NCI-H1417 (cell line): ENCODE measurements at places on chromosomes 4 and X.
A peak's percentile ranks its signal among the peaks of the same experiment; 100 is the strongest.

- no peak for DNase-seq
Measured at GRCh38 chr4:172736046-172736445, 432.6 kb upstream of the GALNT7 start.

DNA sequence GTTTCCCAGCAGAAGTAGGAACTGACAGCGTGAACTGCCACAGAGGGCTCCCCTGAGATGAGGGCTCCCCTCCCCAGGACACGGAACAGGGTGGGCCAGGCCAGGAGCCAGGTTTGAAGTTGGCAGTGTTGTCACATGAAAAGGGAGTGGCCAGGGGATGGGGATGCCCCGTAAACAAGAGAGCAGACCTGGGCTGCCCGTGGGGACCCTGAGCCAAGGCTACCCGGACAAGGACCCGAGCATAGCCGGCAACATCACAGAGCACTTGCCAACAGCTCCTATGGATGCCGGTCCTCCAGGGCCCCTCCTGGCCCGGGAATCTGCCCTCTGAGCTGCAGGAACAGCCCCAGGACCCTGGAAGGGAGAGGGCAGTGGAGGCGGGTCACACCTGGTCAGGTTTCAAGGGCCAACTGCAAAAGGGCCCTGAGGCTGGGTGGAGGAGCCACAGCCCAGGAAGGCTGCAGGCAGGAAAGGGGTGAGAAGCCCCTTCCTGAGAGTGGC is 102.1 kb downstream of the CPZ start:
- DNase-seq = no peak

- no peak for DNase-seq
Measured at GRCh38 chrX:78946178-78946931, 1.2 kb downstream of the P2RY10 start.

DNA sequence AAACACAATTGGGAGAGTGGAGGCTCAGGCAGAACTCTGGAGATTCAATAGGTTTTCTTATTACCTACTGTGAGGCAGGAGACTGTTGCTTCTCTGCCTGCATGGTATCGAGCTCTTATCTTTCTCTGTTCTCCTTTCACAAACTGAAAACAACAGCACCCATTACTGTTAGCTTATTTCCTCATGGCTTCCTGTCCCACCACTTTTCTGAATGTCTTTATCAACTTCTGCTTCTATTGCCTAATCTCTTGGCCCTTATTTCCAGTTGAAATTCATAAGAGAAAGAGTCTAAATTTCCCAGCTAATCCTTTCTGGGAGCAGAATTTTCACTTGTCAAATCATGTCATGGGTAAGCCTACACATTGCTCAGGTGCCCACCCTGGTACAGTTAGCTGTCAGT is 46.8 kb upstream of the NDST3 start:
- no peak for DNase-seq

DNA sequence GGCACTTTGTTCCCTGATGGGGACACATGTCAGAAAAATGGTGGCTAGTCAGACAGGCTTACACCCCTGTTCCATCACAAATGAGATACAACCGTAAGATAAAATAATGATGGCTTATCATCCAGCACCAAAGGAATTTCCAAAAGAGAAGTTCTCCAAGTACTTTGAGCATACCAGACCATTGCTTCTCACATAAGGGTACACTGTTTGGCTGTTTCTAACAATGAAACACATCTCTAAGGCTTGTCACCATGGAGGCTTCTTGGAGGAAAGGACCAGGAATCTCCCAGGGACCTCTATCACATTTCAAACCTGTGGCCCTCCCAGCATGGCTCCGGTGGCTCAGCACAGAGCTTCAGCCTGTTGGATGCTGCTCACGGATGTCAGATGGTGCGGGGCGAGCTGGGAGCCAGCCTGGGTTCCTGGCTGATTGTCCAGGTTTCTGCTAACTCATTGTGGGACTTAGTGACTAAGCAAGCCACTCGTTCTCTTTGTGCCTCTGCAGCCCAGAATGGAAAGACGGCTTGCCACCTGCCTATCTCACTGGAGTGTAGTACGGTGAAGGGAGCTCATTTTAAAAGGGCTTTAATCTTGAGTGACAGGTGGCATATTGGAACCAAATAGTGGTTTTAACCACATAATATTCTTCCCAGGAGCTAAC is 54.5 kb downstream of the FHDC1 start:
- DNase-seq = no peak

DNA sequence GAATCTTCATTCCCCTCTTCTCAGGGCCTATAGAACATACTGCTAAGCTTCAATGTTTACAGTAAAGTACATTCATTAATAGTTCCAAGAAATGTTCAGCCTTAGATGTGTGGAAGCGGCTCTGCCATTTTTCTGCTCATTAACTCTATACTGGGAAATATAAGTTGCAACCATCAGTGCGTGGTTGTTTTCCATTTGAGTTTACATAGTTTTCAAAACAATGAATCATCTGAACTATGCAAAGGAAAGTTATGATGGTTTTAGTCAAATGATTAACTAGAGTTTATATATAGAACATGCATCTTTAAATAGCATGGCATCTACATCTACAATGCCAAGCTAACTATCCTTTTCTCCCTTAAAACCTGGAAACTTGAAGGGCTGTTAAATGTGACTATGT is 29.6 kb downstream of the LEF1 start:
- no peak for DNase-seq

DNA sequence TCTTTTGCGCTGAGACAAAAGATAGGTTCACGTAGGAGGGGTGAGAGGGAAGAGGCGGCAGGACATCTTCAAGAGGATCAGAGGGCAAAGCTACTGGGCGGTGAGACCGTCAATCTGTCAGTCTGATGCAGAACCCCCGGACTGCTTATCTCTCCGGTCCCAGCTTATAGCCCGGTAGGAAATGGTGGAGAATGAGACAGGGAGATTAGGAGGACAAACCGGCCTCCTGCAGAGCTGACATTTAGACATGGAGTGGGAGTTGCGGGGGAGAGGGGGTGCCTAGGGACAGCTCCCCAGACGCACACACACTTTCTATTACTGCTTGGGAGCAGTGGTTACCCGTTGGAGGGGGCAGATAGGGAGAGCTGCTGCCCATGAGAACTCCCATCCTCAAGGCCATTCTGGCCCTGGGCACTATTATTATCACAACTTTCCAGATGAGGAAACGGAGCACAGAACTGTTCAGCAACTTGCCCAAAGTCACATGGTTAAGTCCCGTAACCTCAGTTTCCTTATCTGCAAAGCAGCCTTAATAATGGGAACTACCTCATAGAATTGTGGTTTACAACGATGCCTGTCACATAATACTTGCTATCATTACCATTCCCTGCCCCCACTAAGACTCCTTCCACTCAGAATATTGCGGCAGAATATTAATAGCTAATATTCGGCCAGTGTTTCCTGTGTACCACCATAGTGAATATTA is 1.1 kb upstream of the HDAC6 start:
- no peak for DNase-seq

GRCh38 chrX:53088136-53088974 is 5.6 kb upstream of the KANTR start:
- peak; percentile 87 for DNase-seq

DNA sequence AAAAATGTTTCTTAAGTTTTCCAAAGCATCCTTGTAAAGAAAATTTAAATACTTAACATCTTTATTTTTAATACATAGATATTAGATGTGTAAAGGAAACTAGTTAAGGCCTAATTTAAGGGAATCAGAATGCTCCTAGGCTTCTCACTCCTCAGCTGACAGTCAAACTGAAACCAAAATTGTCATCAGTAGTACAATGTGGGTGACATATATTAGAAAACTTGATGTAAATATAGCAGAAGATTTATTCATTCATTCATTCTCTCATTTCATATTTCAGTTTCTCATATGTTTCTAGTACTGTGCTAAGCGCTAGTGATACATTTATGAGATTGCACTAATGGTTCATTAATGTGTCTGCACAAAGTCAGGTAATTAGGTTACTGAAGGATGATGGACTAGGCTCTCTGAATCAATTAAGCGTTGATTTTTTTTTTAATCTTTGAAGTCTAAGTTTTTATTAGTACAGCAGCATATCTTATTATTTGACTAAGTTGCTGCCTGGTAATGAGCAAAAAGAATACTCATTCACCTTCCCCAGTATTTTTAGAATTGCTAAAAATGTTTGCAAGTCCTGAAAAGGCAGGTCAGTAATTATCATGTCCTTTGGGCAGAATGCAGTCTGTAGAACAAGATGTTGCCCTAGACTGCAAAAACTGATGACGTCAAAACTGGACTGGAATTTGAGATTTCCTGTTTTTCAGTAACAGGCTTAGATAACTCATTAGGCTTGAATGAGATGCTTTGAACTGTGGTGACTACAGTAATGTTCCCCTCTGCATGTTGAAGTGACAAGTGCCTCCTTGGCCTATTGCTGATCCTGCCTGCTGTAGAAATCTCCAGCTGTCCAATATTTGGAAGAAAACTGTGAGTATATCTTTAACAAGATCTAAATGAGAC is 128.7 kb downstream of the ARHGAP24 start:
- peak; percentile 41 for DNase-seq

GRCh38 chrX:43813319-43813718 is 68.9 kb downstream of the MAOB start:
- DNase-seq = no peak

GRCh38 chrX:67724359-67725110 is 180.7 kb downstream of the AR start:
- DNase-seq = no peak

DNA sequence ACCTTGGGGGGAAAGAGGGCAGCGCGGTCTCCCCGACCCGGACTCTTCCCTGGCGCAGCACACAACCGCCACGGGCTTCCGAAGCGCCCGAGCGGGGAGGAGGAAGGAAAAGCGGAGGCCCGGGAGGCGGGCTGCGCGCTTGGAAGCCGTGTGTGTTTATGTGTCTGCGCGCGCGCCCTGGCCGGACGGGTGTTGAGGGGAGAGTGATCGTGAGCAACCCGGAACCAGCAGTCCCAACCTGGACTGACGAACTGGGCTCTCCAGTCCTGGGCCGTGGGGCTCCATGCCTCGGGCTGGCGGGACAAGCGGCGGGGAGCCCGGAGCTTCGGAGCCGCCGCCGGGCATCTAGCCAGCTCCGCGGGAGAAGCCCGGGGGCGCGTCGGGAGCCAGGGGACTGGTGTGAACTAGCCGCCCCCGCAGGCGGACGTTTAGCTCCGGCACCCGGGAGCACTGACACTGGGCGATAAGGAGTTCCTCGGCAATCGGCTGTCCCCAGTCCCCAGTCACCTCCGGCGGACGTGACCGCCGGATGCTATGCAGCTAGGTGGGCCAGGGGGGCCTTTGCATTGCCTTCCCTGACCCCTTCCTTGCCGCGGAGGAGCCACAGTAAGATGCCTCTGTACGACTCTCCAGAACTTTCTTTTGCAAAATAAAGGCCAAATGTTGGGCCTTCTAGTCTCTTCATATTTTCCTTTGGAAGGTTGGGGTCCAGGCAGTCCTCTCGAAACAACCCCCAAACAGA is 74.8 kb upstream of the BCOR start:
- DNase-seq = no peak

DNA sequence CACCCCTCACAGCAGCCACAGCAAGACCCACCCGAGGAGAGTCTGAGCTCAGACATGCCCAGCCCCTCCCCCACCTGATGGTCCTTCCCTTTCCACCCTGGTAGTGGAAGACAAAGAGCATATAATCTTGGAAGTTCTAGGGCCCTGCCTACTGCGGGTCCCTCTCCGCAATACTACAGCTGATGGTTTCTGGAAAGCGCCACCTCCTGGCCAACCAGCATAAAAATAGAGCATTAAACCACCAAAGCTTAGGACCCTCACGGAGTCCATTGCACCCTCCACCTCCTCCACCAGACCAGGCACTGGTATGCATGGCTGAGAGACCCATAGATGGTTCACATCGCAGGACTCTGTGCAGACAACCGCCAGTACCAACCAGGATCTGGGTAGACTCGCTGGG is 78.2 kb downstream of the SH3BGRL start:
- DNase-seq = no peak
